ENCODE measurements at places on chromosomes 4 and X.

- DNase-seq: no peak
These were observed 125.5 kb upstream of the MBNL3 start for GRCh38 chrX:132614297-132614696.

DNA sequence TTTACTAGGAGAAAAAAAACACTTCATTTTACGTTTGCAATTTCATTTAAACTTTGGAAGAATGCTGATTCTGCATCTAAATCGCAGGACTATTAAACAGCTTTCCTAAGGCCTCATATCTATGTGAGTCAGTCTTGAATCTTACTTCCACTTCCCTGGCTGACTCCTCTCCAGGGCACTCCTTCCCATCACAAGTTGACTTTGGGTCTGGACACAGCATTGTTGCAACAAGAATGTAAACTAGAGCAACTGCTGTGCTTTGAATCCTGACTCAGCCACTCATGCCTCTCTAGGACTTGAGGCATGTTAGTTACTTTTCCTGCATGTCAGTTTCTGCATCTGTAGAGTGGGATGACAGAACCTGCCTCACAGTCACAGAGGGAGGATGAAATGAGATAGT, 413.8 kb downstream of the FAT4 start:
- DNase-seq: no peak

- no peak for DNase-seq
These were observed 31.6 kb upstream of the MRFAP1 start for GRCh38 chr4:6608758-6609414.

GRCh38 chr4:111595456-111595855, 549.8 kb upstream of the FAM241A start:
- DNase-seq: no peak

- DNase-seq: no peak
These were observed 28.1 kb downstream of the ZNF81 start for GRCh38 chrX:47864785-47865184.

DNA sequence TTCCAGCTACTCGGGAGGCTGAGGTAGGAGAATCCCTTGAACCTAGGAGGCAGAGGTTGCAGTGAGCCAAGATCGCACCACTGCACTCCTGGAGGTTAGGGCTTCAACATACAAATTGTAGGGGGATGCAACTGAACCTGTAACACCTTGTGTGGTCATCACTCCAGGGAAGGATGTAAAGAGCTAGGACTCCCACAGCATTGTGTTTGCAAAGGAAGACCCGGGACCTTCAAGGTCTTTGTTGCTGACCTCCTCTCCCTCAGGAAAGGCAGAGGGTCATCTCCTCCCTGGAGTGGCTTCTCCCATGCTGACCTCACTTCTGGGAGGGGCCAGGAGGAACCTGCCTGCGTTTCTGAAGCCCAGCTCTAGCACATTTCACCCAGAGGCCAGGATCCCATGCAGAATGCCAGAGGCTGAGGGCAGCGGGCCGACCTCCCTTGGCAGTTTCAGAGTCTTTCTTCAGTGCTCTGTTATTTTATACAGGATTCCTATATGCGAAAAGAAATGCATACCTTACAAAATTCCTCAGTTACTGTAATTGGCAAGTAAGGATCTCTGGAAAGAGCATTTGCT, 80.2 kb downstream of the HTRA3 start:
- DNase-seq: no peak

DNA sequence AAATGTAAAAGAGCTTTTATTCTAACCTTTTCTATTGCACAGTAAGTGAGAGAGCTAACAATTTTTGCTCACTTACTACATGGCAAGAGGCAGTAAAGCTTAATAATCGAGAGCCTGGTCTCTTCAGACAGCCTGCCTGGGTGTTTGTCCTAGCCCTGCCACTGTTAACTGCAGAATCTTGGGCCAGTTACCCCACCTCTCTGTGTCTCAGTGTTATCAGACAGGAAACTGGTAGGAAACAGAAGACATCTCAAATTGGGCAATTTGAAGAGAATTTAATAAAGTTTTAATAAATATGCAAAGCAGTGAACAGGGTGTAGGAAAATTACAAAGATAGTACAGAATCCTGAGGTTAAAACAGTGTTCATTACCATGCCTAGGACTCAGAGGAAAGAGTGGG, 13.4 kb downstream of the STAP1 start:
- no peak for DNase-seq

- no peak for DNase-seq
These were observed 3.4 kb downstream of the SPATA4 start for GRCh38 chr4:176191974-176192373.

DNA sequence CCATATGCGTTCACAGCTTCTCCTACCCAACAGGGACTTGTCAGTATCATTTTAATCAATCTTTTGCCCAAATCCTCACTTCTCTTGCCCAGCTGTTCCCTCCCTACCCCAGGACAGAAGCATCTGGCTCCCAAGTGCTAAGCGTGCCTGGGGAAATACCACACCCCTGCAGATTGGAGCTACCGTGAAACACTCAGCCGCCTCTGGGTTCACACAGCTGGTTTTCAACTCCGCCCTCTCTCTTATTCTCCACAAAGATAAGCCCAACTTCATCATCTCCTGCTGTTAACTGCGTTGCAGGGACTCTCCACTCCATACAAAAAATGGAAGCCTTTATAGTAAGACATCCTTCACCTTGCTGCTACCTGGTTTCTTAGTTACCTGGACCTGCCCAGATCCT, 147.3 kb upstream of the FTHL17 start:
- DNase-seq: no peak

DNA sequence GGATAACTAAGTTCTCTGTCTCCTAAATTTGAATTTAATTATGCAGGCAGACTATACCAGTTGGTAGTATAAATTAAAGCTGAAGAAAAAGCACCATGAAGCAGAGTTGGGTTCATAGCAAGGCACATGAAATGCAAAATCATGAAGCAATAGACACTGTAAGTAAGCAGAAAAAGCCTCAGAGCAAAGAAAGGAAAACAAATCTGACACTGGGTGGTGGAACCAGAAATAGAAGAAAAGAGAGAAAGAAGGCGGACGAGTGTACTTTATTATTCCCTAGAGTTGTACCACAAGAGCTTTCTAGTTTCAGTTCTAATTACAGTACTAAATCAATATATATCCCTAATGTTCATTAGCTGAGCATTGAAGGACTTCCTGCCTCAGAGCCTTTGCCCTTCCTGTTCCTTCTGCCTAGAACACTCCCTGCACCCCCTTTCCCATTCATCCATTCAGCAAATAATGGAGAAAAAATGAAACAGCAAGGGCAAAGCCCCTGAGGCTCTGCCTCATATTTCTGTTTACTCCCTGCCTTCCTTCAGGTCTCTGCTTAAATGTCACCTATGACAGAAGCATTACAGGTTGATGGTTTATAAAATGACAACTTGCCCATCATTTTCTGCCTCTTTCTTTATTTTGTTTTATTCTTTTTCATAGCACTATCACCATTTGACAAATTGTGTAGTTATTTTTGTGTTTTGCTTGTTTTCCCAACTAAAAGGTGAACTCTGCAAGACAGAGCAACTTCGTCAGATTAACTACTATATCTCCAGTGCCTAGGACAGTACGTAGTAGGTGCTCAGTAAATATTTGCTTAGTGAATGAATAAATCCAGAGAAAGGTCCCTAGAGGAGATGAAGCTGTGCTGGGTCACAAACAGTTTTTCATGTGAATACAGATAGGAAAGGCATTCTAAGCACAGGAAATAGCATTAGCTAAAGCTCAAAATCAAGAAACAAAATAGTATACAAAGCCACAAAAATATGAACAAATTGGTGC, 154.0 kb upstream of the RASGEF1B start:
- DNase-seq: no peak

GRCh38 chrX:13933851-13934250, 95.8 kb downstream of the GEMIN8 start:
- DNase-seq: no peak

Data from T-helper 9 cell (primary cell).